ENCODE measurements at places on chromosomes 11 and 22. TPM values are rescaled to one million over a fixed set of nuclear protein-coding genes. Genes with fewer than 3 reads are reported as not detected.

Gene SCN4B
- total RNA-seq = 1.2 TPM

Gene BIK
- not detected for total RNA-seq

Gene SLC6A5
- 2.2 TPM for total RNA-seq

Gene PYGM
- 14.7 TPM for total RNA-seq

Gene MOGAT2
- 1.9 TPM for total RNA-seq

Gene OR8D4
- 2.4 TPM for total RNA-seq

Gene APOL5
- total RNA-seq = not detected

Gene TESMIN
- 9.6 TPM for total RNA-seq

Gene ISX
- total RNA-seq = not detected

Gene VWCE
- not detected for total RNA-seq

Gene VPS51
- 117 TPM for total RNA-seq

Gene HIC2
- total RNA-seq = 7.7 TPM

Gene PATE4
- total RNA-seq = 5.3 TPM

Gene CARD18
- not detected for total RNA-seq

Gene PTGDR2
- total RNA-seq = 0.24 TPM

Gene MYOD1
- total RNA-seq = not detected

Gene MUC6
- 0.24 TPM for total RNA-seq

Gene P4HA3
- total RNA-seq = 24.6 TPM

Gene SLC22A12
- 2.4 TPM for total RNA-seq

Gene WNT11
- total RNA-seq = 2.9 TPM

Gene CRYBB3
- not detected for total RNA-seq

Gene TRIM48
- total RNA-seq = not detected

Gene SEPTIN5
- total RNA-seq = 47.7 TPM

Gene MS4A12
- not detected for total RNA-seq

Gene KCNQ1
- 7.9 TPM for total RNA-seq

Gene RFPL3
- total RNA-seq = 0.48 TPM

Gene LTBP3
- 116 TPM for total RNA-seq

Gene PHLDB1
- 70.3 TPM for total RNA-seq

Gene HPX
- total RNA-seq = 3.4 TPM

Gene FIBIN
- 86.4 TPM for total RNA-seq
